H1 (cell line): ENCODE measurements at places on chromosomes 5 and 9. TPM values are rescaled to one million over a fixed set of nuclear protein-coding genes. Genes with fewer than 3 reads are reported as not detected.

DNA sequence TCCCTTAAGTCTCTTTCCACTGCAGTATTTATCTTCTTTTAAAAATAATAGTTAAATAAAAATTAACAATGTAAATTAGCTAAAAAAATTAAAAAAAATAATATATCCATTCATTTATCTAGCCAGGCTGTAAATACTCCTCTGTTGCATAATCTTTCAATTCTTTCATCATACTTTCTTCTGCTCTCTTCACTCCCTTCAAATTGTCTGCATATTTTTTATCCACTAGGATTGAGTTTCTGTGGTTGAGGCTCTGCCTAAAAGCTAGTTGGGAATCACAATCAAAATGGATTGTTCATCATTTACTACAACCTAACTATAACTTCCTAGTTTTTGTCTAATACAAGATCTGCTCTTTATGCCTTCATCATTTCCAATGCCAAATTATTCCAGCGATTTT lies 182.2 kb downstream of the PDE4D start:
- H3K27me3 ChIP-seq: no peaks in the 10 kb centered on the region
- H3K4me3 ChIP-seq: no peak overlapping the region
- H3K4me1 ChIP-seq: peaks cover 14% of the 10 kb centered on the region
- no peak for DNase-seq

GRCh38 chr9:96139592-96140295 lies 162.2 kb downstream of the HSD17B3 start:
- no peak overlapping the region for H3K4me3 ChIP-seq
- no peaks in the 10 kb centered on the region; the same call in 1 of the 2 replicates for H3K27me3 ChIP-seq
- H3K27ac ChIP-seq: no peak overlapping the region
- DNase-seq: no peak
- no peaks in the 10 kb centered on the region for H3K36me3 ChIP-seq

- no peaks in the 10 kb centered on the region for H3K27me3 ChIP-seq
- H3K4me3 ChIP-seq: no peak overlapping the region
- no peak for DNase-seq
- no peaks in the 10 kb centered on the region for H3K4me1 ChIP-seq
Measured at GRCh38 chr9:125942125-125942524, 195.0 kb downstream of the PBX3 start.

BNC2 gene
- total RNA-seq: 26.8 and 28.1 TPM in 2 replicates

DNA sequence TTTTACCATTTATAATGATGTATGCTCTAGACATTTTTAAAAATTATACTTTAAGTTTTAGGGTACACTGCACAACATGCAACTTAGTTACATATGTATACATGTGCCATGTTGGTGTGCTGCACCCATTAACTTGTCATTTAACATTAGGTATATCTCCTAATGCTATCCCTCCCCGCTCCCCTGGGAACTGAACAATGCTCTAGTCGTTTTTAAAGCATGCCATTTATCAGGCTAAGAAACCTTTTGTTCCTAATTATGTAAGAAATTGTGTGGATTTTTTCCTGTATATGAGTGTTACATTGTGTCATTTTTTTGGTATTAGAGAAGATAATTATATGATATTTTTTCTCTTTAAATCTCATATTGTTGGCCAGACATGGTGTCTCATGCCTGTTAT lies 72.8 kb upstream of the SGCD start:
- H3K4me3 ChIP-seq: no peak overlapping the region
- H3K4me1 ChIP-seq: no peaks in the 10 kb centered on the region
- no peak overlapping the region for H3K27ac ChIP-seq
- DNase-seq: no peak
- H3K36me3 ChIP-seq: no peaks in the 10 kb centered on the region

GRCh38 chr5:138243794-138244193 lies 30.6 kb downstream of the GFRA3 start:
- no peaks in the 10 kb centered on the region for H3K36me3 ChIP-seq
- H3K4me1 ChIP-seq: no peaks in the 10 kb centered on the region
- no peak for DNase-seq
- H3K27me3 ChIP-seq: peaks cover 9% of the 10 kb centered on the region

GRCh38 chr5:133356396-133356983 lies 255.9 kb downstream of the FSTL4 start:
- no peaks in the 10 kb centered on the region for H3K36me3 ChIP-seq
- no peak for DNase-seq
- H3K4me1 ChIP-seq: peaks cover 6% of the 10 kb centered on the region; the same call in 1 of the 2 replicates

DNA sequence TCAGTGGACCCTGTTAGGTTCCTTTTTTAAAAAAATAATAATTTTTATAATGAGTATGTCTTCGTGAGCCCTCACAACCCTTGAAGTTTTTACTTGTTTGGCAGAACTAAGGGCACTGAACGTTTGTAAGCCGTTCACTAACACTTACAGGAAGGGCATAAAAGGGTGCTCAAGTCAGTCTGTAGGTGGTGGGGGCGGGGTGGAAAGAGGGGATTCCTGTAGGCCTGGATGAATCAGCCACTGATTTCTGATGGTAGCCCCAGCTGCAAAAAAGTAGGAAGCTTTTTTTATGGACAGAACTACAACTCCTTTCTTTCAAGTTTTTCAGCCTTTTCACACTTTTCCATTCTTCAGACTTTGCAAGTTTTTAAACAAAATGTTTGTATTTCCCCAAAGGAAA lies 35.8 kb downstream of the PIK3R1 start:
- H3K4me3 ChIP-seq: no peak overlapping the region; the same call in 1 of the 2 replicates
- no peak overlapping the region for H3K27ac ChIP-seq
- no peak for DNase-seq
- H3K36me3 ChIP-seq: no peaks in the 10 kb centered on the region
- peaks cover 7% of the 10 kb centered on the region for H3K4me1 ChIP-seq

- no peak overlapping the region for H3K27ac ChIP-seq
- H3K27me3 ChIP-seq: no peaks in the 10 kb centered on the region
- no peak overlapping the region for H3K4me3 ChIP-seq
- no peaks in the 10 kb centered on the region for H3K4me1 ChIP-seq
- no peaks in the 10 kb centered on the region for H3K36me3 ChIP-seq
- DNase-seq: no peak
Measured at GRCh38 chr5:91128604-91129003, 254.5 kb downstream of the ARRDC3 start.

LHX3 gene
- total RNA-seq: not detected in 2 replicates

DNA sequence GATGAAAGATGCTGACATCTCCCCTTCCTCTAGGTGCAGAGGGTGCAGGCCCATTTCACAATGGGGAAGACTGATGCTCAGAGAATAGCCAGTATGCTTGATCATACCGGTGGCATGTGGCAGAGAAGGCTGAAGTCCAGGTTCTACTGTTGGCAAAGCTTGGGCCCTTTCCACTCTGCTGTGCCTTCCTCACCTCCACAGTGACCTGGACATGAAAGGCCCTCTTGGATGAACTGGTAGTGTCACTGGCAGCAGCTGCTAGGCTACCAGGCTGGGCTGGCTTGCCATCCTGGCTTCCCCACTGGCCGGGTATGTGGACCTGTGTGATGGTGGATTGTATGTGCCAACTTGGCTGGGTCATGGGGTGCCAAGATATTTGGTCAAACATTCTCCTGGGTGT lies 92.0 kb downstream of the GADD45G start:
- peaks cover 22% of the 10 kb centered on the region for H3K4me1 ChIP-seq
- H3K4me3 ChIP-seq: no peak overlapping the region
- H3K27ac ChIP-seq: no peak overlapping the region

C5orf52 gene
- not detected in 2 replicates for total RNA-seq

GRCh38 chr5:81838307-81838906 lies 87.5 kb upstream of the SSBP2 start:
- no peaks in the 10 kb centered on the region for H3K36me3 ChIP-seq
- no peak overlapping the region for H3K4me3 ChIP-seq
- no peak for DNase-seq
- no peaks in the 10 kb centered on the region for H3K27me3 ChIP-seq
- H3K27ac ChIP-seq: no peak overlapping the region

DNA sequence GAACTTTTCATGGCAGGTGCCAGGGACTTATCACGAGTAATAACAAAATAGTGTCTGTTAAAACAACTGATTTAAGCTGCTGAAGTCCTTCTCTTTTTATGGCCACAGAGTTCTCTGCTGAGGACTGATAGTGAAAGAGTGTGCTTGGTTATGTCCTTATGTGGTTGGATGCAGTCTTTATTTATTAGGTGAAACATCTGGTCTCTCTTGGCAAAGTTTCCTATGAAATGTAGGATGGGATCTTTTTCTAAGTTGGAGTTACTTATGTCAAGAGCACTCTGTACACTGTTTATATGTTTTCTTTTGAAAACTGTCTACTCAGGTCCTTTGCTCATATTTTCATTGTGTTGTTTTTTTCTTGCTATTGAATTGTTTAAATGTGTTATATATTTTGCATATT lies 1816.1 kb upstream of the C9orf72 start:
- no peaks in the 10 kb centered on the region for H3K27me3 ChIP-seq
- no peak overlapping the region for H3K4me3 ChIP-seq
- DNase-seq: no peak

SLC12A7 gene
- total RNA-seq: 38.6 and 39.7 TPM in 2 replicates

GRCh38 chr5:21810737-21811316 lies 1042.3 kb downstream of the CDH12 start:
- DNase-seq: no peak
- H3K4me1 ChIP-seq: no peaks in the 10 kb centered on the region
- no peaks in the 10 kb centered on the region for H3K27me3 ChIP-seq

ATP6V1G1 gene
- 112 and 114 TPM in 2 replicates for total RNA-seq

DNA sequence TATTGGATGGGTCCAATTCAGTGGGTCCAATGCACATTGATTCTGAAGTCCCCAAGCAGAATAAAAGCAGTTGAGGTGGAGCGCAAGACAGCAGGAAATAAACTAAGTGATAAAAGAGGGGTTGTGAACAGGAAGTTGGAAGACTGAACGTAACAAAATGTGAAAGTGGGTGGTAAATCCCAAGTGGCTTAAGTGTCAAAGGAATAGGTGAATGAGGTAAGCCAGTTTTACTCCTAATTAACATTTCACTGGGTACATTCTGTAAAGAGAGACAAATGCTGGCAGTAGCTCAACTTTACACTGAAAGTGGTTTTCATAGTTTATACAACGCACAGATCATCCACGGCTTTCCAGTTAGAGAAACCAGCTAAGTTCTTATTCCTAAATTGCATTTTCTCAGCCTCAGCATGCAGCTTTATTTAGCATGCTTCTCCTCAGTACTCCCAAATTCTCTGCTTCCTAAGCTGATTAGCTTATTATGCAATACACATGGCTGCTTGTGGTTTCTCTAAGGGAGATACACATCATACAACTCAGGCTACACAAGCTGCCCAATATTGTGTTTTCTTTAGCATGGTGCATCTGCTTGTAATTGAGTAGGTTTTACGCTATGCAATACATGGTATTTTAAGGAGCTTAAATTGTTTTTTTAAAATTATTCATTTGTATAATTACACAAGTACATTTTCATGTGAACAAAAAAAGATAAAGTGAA lies 34.2 kb upstream of the HSD17B4 start:
- H3K4me3 ChIP-seq: no peak overlapping the region
- peaks cover 2% of the 10 kb centered on the region for H3K4me1 ChIP-seq
- no peak overlapping the region for H3K27ac ChIP-seq
- no peak for DNase-seq
- H3K36me3 ChIP-seq: no peaks in the 10 kb centered on the region
